Testis (tissue), 5 donors: ENCODE measurements at places on chromosomes 5 and 9. TPM values are rescaled to one million over a fixed set of nuclear protein-coding genes. Genes with fewer than 3 reads are reported as not detected.

The GPRIN1 gene
- total RNA-seq = 8.4 TPM

The WDR31 gene
- total RNA-seq = 10.2 TPM

The PFN3 gene
- 45.7 TPM for total RNA-seq

The IFNA2 gene
- 1.2 TPM for total RNA-seq

The SLC4A9 gene
- total RNA-seq = 1.2 TPM

The FOXD4L3 gene
- not detected for total RNA-seq

The MEIKIN gene
- 15.1 TPM for total RNA-seq

The FREM1 gene
- total RNA-seq = 5.7 TPM

The ROR2 gene
- total RNA-seq = 12.3 TPM
